ENCODE measurements at places on chromosomes 2 and 18. TPM values are rescaled to one million over a fixed set of nuclear protein-coding genes. Genes with fewer than 3 reads are reported as not detected.

The ARID5A gene
- 25.9 TPM for total RNA-seq

DNA sequence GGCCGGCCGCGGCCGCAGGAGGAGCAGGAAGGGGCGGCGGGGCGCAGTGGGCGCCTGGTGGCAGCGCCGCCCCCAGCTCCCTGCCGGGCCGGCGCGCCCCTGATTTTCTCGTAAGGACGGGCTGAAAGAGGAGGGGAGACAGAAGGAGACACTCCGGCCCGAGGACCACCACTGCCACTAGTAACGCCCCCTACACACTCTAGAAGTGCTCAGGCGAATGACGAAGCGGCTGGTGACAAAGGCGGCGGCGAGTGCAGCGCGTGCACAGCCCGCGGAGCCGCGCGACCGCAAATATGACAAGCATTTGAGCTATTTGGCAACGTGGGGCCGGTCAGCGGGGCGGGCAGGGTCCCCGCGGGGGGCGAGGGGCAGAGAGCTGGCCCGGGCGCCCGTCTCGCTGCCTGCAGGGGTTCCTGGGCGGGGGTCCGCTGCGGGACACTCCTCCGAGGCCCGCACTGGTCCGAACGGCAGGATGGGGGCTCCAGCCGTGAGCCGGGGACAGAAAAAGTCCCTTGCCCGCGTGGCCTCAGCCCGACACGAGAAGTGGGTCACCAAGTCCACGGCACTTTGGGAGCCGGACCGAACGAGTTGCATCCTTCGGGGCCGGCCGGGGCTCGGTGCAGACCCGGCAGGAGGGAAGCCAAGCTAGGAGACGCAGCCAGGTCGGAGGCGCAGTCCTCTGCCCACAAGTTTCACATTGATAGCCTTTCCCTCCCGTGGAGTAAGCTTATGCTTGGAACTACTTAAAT lies 524 bp upstream of the SERTAD2 start:
- peak; percentile 52 for DNase-seq

DNA sequence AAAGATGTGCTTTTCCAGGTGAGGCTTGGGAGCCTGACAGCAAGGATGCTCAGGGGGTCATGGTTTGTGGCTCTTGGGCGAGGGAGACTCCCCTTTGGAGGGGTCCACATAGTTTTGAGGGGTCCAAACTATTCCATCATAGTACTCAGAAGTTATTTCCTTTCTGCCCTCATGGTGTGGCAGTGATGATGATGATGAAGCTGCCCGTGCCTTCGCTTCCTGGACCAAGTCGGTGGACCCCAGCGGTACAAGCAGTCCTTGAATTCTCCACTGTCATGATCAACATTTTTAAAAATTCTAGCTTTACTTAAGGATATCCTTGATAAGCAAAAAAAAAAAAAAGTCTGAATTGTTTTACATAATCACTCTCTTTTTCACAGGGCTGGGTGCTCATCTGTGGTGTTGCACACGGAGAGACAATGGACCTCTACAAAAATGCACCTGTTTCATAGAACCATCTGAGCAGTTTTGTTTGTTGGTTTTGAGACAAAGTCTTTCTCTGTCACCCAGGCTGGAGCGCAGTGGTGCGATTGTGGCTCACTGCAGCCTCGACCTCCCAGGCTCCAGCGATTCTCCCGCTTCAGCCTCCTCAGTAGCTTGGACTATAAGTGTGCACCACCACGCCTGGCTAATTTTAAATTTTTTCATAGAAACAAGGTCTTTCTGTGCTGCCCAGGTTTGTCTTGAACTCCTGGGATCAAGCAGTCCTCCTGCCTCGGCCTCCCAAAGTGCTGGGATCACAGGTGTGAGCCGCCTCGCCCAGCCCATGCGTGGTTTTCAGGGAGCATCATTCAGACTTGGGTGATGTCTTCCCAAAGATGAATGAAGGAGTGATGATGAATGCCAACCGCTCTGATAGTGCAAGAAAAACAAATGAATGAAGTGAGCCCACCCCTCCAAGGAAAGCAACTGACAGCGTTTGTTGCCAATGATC lies 271.4 kb upstream of the HDAC4 start:
- DNase-seq, result no peak

The DOK6 gene
- total RNA-seq, result 19.9 TPM

DNA sequence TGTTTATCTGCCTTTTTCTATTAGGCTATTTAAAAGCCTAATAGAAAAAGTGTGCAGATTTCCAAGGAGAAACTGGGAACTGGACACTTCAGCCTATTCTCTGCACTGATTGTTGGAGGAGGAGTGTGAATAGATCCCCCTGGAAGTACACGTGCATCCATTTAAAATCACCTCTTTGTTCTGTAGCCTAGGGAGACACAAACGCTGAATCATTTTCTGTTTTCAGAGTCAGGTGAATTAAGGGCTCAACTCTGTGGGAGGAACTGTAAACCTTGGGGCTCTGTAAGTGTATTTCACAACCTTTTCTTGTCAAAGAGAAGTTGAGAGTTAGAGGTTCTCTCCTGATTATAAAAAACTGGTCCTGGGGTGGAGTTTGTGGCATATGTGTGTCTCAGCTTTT lies 159.7 kb downstream of the SPAG16 start:
- no peak for DNase-seq

- no peak for DNase-seq
Observed at GRCh38 chr18:21361307-21361880, 119.4 kb downstream of the GREB1L start.

- no peak for DNase-seq
Observed at GRCh38 chr2:109507217-109507616, 106.5 kb downstream of the SEPTIN10 start.

GRCh38 chr2:72554381-72554780 lies 271.5 kb downstream of the EXOC6B start:
- no peak for DNase-seq

- DNase-seq, result no peak
Observed at GRCh38 chr2:238032755-238033337, 28.0 kb upstream of the SCLY start.

The ABCB11 gene
- total RNA-seq, result not detected

The DSG1 gene
- total RNA-seq, result 0.07 TPM

DNA sequence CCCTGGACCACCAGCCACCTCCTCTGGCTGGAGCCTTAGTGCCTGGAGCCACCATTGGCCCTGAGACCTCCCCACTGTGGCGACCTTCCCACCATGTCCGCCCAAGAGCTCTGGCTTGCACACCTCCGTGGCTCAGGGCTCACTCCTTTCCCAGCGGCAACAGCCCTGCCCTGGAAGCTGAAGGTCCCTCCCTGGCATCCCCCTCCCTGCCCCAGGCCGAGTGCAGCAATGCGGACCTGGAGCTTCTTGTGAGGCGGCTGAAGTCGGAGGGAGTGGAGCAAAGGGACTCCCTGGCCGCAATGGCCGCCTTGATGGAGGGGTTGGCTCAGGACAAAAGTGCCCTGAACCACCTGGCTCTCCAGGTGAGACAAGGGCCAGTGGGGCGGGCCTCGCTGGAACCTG lies 28.6 kb downstream of the CROCC2 start:
- no peak for DNase-seq

GRCh38 chr18:64419156-64419555 lies 270.3 kb upstream of the LINC00305 start:
- no peak for DNase-seq

DNA sequence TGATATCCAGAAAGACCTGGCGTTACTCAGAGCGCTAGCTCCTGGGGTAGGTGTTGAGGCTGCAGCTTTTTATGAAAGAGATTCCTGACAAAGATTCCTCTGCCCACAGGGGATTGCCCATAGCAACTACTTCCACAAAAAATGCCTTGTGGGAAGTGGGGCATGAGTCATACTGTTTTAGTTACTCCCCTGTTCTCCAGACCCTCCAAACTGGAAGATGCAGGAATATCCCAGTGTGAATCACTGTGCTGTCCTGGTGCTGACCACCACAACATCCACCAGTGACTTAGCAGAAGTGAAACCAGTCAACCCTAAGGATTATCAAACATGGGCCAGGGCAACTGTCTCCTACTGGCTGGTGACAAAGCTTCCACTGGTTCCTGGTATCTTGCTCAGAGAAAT lies 61.8 kb downstream of the CDH2 start:
- no peak for DNase-seq

DNA sequence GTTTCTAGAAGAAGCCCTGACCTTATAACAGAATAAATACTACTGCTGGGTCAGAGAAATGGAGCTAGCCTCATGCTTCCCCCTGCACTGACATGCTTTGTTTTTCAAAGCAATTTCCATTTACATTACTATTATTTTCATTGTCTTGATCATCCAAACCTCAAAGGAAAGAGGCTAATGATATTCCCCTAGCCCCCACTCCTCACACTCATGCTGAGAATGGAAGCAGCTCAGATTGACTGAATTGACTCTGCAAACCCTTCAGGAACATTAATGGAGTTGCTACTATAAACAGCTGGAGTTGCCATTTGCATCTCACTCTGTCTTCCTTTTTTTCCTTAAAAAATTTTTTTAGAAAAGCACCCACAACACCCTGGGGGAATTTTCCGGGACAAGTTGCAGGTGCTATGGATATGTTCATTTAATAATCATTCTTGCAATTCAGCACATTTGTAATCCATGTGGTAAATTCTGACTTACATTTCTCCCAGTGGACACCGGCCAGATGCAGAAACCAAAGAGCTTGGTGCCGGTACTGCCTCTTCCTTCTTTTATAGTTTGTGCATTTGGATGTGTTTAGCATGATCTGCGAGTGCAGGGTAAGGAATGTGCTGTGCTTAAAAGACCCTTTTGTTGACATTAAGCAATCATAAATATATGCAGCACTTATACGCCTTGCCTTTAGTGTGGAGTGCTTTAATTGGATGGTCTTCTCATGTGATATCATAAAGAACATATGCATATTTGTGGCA lies 103.3 kb upstream of the OSR1 start:
- no peak for DNase-seq

The GRB14 gene
- total RNA-seq, result 7.4 TPM
